ENCODE measurements at places on chromosomes 11 and 22. TPM values are rescaled to one million over a fixed set of nuclear protein-coding genes. Genes with fewer than 3 reads are reported as not detected.

ST14 gene
- total RNA-seq, result 0.37 TPM

PRR33 gene
- total RNA-seq, result 3.1 TPM

TRIM51 gene
- not detected for total RNA-seq

INS gene
- total RNA-seq, result not detected

SPDYC gene
- total RNA-seq, result not detected

CNIH2 gene
- not detected for total RNA-seq

SULT4A1 gene
- total RNA-seq, result not detected

SYT12 gene
- 2.2 TPM for total RNA-seq

IL17REL gene
- not detected for total RNA-seq

C22orf42 gene
- total RNA-seq, result not detected

ADAMTS15 gene
- 22.8 TPM for total RNA-seq

PIWIL4 gene
- total RNA-seq, result 1.3 TPM

DNAJB13 gene
- not detected for total RNA-seq

CCDC87 gene
- total RNA-seq, result 0.36 TPM

PKDREJ gene
- 0.04 TPM for total RNA-seq

FGF19 gene
- not detected for total RNA-seq

SYCE3 gene
- not detected for total RNA-seq

TP53I11 gene
- total RNA-seq, result 64.8 TPM
